ENCODE measurements at places on chromosomes 3 and 15.
A peak's percentile ranks its signal among the peaks of the same experiment; 100 is the strongest.

DNA sequence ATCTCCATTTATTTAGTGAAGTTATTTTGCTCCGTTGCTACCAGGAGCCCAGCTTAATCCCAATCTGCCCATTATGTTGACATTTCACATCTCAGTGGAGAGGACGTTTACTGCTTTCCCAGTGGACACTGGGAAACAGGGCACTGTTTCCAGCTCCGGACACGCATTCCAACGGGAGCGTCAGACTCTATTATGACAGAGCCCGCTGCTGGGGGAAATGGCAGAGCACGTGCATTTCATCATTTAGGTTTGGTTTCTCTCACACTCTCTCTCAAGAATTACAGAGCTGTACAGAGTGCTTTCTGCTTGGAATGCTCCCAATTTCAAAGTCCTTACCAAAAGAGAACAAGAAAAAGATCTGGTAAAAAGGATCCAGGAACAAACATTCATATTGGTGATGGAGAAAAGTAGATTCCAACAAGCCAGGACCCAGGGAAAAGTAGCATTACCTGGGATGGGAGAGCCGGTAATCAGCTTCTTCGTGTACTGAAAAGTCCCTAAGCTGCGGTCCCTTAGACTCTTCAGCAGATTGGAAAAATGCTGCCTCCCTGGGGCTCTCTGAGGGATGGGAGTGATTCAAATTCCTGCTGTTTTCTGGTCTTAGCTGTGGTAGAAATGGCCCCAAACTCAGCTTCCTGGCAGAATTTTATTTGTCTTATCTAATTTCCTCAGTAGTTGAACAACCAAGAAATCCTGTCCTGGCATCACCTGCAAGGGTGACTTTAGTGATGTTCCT lies 136.0 kb upstream of the THBS1 start:
- no peak for DNase-seq

- DNase-seq: no peak
These were observed 160.0 kb downstream of the EDEM1 start for GRCh38 chr3:5347486-5347885.

GRCh38 chr3:46542344-46542743 lies 23.8 kb downstream of the LRRC2 start:
- no peak for DNase-seq

GRCh38 chr3:178567611-178568010 lies 31.4 kb downstream of the KCNMB2 start:
- DNase-seq: no peak

DNA sequence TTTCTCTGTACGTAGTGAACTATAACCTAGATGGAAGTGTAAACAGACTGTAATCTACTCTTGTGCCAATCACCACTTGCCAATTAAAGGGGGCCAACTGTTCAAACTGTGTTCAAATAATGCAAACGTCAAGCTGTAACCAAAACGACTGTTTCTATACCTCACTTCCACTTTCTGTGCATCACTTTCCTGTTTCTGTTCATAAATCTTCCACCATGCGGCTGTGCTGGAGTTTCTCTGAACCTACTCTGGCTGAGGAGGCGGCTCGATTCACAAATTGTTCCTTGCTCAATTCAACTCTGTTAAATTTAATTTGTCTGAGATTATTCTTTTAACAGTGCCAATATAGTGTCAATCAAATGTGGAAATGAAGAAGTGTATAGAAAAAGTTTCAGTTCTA lies 206.7 kb upstream of the TBC1D5 start:
- no peak for DNase-seq

- no peak for DNase-seq
These were observed 25.9 kb upstream of the FBN1 start for GRCh38 chr15:48671103-48672022.

GRCh38 chr15:76178296-76179000 lies 118.7 kb downstream of the TMEM266 start:
- DNase-seq: no peak

DNA sequence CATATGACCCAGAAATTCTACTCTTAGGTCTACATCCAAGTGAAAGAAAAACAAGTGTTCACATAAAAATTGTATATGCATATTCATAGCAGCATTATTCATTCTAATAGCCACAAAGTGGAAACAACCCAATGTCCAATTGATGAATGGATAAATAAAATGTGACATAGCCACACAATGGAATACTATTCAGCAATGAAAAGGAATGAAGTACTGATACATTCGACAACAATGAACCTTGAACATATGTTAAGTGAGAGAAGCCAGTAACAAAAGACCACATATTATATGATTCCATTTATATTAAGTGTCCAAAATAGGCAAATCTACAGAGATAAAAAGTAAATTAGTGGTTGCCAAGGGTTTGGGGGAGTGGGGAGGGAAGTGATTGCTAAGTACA lies 70.2 kb upstream of the ACTC1 start:
- no peak for DNase-seq

DNA sequence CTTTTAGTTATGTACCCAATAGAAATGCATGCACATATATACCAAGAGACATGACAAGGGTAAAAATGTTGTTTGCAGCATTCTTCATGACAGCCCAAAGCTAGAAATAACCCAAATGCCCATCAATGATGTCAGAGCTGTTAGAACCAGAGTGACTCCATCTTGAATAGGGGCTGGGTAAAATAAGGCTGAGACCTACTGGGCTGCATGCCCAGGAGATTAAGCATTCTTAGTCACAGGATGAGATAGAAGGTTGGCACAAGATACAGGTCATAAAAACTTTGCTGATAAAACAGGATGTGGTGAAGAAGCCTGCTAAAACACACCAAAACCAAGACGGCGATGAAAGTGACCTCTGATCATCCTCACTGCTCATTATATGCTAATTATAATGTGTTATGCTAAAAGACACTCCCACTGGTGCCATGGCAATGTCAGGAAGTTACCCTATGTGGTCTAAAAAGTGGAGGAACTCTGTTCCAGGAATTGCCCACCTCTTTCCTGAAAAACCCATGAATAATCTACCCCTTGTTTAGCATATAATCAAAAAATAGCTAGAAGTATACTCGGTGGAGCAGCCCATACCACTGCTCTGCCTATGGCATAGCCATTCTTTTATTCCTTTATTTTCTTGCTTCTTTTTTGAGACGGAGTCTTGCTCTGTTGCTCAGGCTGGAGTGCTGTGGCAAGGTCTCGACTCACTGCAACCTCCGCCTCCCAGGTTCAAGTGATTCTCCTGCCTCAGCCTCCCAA lies 32.9 kb downstream of the ZBTB11 start:
- DNase-seq: peak; percentile 13

GRCh38 chr15:66019368-66019767 lies 150.1 kb downstream of the RAB11A start:
- DNase-seq: no peak
